ENCODE measurements at places on chromosomes 7 and 10.

DNA sequence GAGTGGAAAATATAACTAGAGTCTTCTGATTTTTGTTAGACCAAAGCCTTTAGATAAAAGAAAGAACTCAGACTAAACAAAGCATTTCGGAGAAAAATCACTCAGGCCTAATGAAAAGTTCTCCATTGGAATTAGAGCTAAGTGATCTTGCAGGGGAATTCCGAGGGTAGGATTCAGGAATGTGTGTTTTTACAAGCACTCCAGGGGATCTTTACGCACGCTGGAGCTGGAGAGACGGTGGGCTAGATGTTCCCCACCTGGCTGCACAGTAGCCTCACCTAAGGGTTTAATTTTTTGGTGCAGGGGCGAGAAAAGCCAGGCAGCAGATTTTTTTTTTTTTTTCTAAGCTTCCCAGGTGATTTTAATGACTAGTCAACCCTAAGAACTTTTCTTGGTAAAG, 7.9 kb upstream of the PAPSS2 start:
- DNase-seq: no peak

DNA sequence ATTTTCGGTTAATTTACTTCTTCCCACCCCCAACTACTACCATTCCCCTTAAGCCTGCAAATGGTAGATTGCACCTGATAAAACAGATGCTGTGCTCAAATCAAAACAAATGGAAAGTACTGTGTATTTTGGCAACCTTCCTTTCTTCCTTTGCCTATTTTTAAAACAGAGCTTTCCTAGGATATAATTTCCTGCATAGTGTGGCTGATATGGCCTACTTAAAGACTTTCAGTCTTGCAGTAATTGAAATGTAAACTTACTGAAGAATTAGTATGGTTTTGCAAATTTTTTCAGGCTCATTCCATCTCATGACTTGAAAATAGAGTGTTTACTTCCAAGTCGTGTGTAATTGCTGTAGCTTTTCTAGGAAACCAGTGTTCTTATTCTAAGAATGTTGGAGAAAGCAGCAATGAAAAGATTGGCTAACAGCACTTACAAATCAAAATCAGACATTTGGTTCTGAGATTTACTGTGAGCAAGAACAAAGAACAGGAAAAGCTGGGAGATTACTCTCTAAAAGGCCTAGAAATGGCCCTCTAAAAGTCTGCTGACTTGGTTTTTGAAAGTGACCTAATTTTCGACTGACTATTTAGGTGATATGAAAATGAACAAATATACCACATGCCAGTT, 52.0 kb downstream of the REEP3 start:
- no peak for DNase-seq

DNA sequence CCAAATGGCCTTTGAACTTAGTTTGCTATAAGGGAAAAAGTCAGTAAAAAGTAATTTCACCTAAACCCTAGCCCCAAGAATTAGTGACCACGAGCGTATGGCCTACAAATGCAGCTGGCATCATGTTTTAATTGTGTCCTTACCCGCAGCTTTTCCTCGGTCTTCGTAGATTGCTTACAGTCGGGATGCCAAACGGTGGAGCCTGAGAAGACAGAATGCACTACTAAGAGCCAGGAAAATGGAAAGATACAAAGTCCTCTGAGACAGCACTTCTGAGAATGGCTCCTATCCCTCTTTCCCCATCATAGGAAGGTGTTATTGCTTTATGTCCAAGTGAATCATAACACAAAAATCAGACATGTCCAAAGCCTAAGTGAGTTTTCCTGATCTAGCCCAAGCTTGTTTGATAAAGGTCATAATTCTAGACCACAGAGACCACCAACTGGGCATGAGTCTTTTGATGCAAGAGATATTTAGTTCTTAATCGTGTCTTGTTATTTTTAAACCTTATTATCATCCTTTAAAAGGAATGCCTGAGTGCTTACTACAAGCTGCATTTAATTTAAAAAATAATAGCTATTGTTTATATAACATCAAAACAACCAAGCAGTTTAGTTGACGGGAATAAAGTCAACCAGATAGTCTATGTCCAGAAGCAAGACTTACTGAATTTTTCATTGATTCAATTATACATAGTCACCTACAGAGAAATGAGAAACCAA, 83.7 kb upstream of the AFAP1L2 start:
- no peak for DNase-seq

- DNase-seq: no peak
These were observed 455 bp upstream of the SPAG6 start for GRCh38 chr10:22344781-22345300.

GRCh38 chr10:117148284-117148683, 10.2 kb upstream of the VAX1 start:
- no peak for DNase-seq

DNA sequence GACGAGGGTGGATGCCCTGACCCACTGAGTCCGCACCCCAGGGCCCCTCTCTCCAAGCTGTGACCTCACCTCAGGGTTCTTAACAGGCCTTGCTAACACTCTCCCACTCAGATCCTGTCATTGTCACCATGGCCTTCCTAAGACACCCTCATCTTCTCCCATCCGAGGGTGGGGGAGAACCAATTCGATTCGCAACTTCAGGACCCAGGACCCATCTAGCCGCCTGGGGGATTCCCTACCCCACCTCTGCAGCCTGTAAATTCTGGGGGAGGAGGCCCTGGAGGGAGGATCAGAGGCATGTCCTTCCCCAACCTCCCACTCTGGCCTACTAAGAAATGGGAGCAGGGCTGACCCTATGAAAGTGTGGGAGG, 17.4 kb downstream of the TRIM8 start:
- DNase-seq: no peak

GRCh38 chr7:47902013-47902412, 46.3 kb downstream of the PKD1L1 start:
- no peak for DNase-seq

DNA sequence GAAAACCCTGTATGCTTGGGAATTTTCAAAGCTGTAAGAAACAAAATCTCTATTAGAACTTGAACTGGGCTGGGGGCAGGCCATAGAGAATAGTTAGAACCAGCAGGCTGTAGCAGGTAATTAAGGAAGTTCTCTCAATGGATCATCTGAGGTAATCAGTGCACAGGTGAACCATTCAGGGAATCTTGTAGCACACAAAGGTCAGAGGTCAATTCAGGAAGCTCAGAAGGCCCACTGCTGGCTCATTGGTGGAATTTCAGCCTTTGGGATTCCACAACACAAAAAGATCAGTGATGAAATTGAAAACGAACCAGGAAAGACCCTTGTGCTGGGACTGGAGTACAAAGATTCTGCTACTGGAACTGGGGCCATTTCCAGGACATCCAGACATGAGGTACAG, 82.0 kb downstream of the TMEM168 start:
- no peak for DNase-seq

DNA sequence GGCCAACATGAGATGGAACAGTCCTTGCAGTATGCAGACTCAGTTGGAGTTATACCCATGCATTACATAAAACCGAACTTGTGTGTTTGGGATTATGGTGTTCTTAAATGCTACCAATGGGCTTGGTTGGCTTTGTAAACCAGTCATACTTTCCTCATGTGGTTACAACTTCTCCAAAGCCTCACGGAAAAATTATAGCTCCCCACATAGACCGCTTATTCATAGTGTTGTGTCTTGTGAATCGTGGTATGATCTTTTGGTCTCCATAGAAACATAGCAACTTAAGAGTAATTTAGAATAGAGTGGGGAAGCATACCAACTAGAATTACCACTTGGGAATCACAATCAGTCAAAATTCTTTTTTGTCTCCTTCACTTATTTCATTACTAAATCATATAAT, 112.3 kb upstream of the FZD1 start:
- no peak for DNase-seq

GRCh38 chr7:33536398-33537103, 368.8 kb upstream of the BMPER start:
- no peak for DNase-seq
